ACHN (cell line): ENCODE measurements at places on chromosomes 11 and 22.

- no peak for DNase-seq
These were observed 114.8 kb downstream of the C11orf58 start for GRCh38 chr11:16853266-16853665.

DNA sequence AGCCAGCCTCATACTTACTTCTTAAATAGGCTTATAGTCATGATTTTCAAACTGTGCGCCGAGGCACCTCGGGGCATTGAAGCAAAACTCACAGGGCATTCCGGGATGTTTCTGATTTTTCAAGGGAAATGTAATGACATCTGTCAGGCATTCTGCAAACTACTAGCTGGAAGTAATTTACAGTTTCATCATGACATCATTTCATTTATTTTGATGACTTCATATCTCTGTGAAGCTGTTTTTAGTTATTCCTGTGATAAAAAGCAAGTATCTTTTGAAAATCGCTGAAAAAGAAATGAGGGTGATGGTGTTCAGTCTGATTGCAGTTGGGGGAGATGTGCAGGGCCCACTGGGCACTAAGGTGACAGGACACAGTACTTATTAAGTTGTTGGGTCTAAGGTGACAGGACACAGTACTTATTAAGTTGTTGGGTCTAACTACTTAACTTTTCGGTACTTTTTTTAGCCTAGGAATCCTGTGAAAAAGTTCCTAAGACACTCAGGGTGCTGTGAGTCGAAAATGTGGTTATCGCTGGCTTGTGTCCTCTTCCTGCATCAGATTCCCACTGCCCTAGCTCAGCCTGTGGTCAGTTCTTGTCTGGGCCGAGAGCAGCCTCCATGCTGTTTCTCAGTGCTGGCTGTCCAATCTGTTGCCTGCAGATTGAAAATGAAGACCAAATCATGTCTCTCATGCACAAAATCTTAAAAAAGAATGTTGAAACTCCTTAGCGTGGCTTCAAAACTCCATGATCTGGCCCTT, 42.6 kb downstream of the APLP2 start:
- DNase-seq: no peak

DNA sequence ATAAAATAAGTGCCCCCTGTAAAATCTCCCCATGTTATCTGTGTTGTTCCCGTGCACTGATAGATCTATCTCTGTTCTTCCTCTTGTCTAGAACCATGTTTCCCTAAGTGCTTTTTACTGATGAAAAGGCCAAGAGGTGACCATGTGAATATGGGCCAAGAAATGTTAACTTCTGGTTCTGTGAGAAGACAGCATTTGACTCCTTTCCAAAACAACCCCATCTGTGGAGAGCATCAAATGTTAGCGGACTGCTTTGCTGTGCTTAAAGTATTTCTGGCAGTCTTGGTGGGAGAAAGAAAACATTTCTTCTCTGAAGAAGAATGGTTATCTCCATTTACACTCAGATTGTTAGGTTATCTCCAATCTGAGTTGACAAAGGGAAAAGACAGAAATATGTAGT, 58.6 kb upstream of the GUCY1A2 start:
- no peak for DNase-seq

- peak; percentile 76 for DNase-seq
These were observed 118.5 kb downstream of the APOL5 start for GRCh38 chr22:35835998-35836691.

- no peak for DNase-seq
These were observed 51.3 kb upstream of the LARGE1 start for GRCh38 chr22:33971561-33971961.

GRCh38 chr11:32659672-32660071, 76.0 kb downstream of the EIF3M start:
- DNase-seq: no peak

DNA sequence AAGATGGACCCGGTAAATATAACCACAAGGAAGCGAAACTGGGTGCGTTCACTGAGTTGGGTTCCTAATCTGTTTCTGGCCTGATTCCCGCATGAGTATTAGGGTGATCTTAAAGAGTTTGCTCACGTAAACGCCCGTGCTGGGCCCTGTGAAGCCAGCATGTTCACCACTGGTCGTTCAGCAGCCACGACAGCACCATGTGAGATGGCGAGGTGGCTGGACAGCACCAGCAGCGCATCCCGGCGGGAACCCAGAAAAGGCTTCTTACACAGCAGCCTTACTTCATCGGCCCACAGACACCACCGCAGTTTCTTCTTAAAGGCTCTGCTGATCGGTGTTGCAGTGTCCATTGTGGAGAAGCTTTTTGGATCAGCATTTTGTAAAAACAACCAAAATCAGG, 74.4 kb downstream of the NCAPD3 start:
- DNase-seq: no peak

DNA sequence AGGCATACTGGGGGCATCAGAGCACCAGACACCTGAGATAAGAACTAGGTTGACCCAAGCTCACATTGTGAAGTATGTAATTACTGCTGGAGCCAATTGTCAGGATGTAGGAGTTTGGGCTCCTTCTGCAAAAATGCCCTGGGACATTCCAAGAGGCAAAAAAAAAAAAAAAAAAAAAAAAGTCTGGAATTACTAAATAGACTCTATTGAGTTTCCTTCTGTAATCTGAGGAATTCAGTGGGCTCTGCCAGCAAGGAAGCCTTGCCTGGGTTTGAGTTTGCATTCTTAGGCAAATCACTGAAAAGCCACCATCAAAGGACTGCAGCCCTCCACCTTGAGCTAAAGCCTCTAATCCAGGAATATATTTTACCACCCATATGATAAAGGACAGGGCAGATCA, 8.0 kb upstream of the CAVIN3 start:
- no peak for DNase-seq
